ENCODE measurements at places on chromosomes 12 and 14.

DNA sequence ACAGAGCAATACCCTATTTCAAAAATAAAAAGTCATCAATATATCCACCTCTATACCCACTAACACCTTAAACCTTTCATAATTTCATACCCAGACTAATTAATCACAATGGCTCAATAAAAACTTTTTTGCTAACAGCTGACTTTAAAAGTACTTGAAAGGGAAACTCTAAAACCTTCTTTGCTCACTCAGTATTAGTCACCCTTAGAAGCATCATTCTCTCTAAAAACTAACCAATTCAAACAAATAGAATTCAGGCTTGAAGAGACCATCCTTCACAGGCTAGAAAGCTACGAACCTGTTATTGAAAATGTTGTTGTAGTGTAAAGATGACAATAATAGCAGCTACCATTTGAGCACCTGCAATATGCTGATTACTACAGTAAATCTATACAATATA, 37.2 kb downstream of the HECTD1 start:
- DNase-seq = no peak

DNA sequence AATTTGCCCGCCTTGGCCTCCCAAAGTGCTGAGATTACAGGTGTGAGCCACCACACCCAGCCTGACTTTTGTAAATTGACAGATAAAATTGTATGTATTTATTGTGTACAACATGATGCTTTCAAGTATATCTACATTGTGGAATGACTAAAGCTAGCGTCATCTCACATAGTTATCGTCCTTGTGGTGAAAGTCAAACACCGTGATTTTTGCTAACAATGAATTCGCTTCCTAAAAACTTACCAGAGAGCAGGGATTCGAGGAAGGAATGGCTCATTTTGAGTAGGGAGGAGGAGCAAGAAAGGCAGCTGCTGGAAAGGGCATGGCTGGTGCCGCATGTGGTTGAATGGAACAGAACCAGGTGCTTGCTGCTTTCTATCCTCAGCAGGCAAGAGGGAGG, 85.4 kb downstream of the LGMN start:
- DNase-seq = no peak

DNA sequence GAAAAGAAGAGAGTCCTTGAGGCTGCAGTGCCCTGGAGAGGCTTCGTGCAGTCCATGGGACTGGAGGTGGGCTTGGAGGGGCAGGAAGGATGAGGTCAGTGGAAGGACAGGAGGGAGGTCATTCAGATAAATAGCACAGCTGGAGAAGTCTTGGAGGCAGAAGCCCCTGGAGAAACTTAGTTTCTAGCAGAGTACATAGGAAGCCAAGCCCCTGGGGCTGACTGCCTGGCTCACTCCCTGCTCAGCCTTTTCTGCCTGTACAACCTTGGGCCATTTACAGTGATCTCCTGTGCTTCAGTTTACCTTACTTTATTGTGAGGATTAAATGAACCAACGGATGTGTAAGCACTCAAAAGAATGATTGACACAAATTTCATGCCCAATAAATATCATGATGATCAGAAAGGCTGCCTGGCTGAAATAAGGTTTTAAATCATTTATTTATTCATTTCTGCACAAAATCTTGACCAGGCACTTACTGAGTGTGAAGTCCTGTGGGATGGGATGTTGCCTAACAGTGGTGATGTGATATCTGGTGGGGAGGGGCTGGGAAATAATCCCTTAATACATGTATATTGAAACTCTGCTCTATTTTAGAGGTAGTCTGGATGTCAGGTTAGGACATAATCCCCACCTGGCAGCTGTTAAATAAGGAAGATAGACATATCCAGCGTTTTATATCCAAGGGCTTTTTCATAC, 54.3 kb downstream of the PLEKHG7 start:
- no peak for DNase-seq

GRCh38 chr12:64077922-64078321, 144.2 kb downstream of the KICS2 start:
- DNase-seq = no peak

- DNase-seq = no peak
Observed at GRCh38 chr12:63846238-63846967, 1.9 kb downstream of the SRGAP1 start.

DNA sequence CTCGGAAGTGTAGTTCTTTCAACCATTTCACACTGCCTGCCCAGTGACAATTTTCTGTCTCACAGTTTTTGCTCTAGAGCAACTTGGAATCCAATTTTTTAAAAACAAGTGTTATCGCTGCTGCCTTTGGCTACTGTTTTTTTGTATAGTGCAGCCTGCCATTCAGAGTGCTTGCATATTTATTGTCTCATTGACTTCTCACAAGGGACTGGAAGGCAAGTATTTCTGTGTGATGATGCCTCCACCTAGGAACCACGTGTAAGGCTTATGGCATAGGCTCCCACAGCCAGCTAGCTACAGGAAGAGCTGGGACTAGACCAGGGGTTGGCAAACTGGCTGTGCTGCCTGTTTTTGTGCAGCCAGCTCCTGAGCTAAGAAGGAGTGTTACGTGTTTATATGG, 903 bp downstream of the PARPBP start:
- no peak for DNase-seq

GRCh38 chr14:69087061-69087461, 65.9 kb downstream of the DCAF5 start:
- DNase-seq = no peak

- no peak for DNase-seq
Observed at GRCh38 chr12:2851931-2852330, 4.9 kb downstream of the TEX52 start.

DNA sequence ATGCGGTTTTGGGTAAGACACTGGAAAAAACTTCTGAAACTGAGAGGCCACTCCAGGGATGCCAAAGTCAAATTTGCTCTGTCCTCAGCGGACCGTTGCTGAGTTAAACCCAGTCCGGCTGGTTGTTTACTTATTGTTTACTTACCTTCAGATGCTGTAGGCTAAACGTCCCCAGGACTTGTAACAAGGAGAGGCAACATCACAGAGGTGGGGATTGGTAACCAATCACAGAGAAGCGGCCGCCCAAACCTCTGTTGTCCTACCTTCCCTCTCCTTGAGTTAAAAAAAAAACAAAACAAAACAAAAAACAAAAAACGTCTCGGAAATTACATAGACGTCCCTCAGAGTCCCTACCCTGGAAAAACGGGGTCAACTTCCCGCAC, 380 bp downstream of the ANO2 start:
- no peak for DNase-seq

GRCh38 chr14:75063013-75063412, 811 bp downstream of the ACYP1 start:
- no peak for DNase-seq

DNA sequence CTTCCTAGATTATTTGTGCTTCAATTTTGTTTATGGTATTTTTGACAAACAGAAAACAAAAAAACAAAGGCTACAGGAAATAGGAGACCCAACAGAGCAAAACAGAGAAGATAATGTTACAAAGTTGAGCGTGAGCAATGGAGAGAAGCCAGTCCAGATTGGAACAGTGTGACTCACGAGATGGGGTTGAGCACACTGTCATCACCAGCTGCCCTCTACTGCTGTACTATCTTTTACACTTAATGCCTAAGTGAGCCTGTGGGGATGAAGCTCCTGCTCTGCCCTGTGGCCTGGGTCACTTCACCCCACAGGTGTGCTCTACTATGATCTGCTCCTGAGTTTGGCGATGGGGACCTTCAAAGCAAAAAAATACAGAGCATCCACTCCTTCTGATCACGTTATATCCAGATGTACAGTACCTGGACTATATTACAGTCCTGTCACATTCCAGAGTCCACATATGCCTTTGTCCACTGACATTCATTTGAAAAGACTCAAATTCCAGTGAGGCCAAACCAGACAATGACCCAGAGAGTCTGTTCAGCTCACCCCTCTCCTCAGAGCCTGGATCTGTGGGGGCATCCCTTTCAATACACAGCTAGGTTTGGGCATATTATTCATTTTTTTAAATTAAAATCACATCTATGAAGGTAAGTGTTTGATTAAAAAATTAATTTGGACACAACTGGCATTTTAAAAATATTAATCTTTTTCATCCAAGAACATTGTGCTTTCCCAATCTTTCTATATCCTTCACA, 4.4 kb downstream of the IPO8 start:
- no peak for DNase-seq

DNA sequence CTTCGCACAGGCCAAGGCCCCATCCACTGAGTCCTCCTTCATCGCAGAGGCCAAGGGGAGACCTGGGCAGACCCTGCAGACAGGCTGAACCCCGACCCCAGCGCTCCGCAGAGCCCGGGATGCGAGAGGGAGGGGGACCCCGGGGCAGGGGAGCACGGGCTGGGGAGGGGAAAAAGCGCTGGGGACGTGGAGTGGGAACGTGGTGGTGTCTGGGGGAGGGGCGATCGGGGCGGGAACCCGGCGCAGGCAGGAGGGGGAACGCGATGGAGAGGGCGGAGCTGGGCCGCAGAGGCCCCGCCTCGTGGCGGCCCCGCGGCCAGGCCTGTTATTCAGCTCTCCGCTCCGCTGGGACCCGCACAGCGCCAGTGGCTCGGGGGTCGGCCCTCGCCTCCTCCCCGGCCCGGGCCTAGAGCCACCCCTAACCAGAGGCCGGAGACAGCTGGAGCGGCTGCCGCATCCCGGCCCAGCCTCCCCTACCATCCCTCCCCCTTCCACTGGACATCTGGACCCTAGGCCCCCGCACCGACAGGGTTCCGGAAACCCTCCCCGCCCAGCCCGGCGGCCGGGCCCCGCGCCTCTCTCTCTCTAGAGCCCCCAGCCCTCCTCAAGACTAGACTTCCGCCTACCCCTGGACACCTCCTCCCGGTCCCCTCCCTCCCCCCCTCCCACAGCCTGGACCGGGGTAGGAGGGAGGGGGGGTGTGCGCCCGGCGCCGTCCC, at the start of gene ARHGEF25:
Gene ARHGEF25, plus strand, starts transcription at position 328 of the 719 bp plus-strand sequence. CDS start 460 bp downstream, outside the sequence.
- DNase-seq = no peak

DNA sequence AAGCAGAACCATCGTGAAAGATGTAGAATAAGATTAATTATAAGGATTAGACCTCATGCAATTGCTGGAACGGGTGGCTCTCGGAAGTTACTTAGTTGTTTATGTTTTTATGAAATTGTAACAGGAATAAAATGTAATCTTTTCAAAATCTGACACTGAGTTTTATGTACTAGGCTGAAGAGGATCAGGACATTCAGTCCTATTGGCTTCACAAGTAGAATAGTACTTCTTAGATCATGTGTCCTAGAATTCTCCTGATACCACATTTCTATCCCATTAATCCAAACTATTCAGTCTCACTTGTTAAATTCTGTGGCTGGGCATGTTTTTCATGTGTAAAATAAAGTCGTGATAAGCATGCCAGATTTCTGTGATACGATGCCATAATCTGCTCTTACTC, 423.5 kb upstream of the OR4E1 start:
- no peak for DNase-seq

- DNase-seq = no peak
Observed at GRCh38 chr14:64844272-64844671, 35.4 kb downstream of the SPTB start.

DNA sequence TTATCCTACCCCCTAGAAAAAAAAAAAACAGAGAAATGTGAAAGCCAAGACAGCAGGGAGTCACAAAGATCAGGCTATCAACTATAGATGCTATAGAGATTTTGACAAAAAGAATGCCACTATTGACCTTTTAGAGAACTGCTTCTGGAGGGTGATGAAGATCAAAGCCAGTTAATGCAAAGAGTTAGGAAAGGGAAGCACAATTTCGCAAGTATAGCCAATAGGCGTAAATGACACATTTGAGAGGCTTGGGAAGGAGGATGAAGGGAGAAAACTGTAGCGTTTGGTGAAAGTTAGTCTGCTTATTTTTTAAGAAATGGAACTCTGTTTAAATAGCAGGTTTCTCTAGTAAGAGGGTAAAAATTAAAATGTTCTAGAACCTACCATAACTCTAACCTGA, 190.7 kb downstream of the DUSP6 start:
- DNase-seq = no peak

GRCh38 chr12:49565406-49566265, 2.3 kb downstream of the MCRS1 start:
- no peak for DNase-seq

- no peak for DNase-seq
Observed at GRCh38 chr14:95533822-95534221, 1.0 kb upstream of the GLRX5 start.

- no peak for DNase-seq
Observed at GRCh38 chr12:62787023-62787422, 147.9 kb downstream of the PPM1H start.

- no peak for DNase-seq
Observed at GRCh38 chr14:89140326-89140725, 276.7 kb downstream of the FOXN3 start.

DNA sequence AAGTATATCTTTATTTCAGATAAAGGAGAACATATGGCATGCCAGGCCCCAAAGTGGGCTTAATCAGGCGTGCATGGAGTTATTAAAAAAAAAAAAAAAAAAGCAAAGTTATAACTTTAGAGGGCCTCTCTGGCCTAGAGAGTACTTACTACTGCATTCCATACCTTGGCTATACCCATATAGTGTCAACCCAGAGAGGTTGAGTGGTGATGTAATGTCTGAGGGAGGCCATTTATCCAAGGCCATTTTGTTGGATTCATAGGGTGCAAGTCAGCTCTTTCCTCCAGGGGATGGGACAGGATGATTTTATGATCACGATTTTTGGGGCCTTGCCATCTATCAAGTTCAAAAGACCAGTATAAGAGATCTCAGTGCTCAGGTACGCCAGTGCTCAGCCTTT, 66.4 kb downstream of the DCAF5 start:
- DNase-seq = no peak

DNA sequence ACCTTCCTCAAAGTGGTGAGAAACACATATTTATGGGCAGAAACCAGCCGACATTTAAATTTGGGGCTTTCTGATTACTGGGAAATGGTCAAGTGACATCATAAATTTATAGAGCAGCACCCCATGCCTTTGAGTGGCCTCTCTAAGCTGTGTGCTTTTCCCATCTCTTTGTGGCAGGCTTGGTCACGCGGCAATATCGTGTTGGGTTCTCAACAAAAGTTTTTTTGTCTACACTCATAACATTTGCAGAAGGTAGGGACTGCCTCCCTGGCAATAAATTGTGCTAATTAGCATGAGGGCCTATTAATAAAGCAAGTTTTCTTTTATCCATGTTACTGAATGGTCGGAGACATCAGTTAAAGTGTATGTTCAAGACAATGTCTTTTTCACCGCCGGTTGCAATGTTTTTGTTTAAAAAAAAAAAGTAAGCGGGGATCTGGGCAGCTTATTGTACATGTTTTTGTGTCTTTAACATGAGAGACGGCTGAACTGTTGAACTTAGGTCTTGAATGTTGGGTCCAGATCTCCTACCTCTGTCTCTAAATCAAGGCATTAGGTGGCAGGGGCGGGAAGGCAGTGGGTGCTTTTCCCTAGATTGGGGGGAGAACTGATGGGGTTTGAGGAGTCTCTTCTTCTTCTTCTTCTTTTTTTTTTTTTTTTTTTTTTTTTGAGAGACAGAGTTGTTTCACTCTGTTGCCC, 193.3 kb downstream of the PHETA1 start:
- no peak for DNase-seq
